Esophagus muscularis mucosa (tissue), 4 donors: ENCODE measurements at places on chromosomes 13 and 19.

DNA sequence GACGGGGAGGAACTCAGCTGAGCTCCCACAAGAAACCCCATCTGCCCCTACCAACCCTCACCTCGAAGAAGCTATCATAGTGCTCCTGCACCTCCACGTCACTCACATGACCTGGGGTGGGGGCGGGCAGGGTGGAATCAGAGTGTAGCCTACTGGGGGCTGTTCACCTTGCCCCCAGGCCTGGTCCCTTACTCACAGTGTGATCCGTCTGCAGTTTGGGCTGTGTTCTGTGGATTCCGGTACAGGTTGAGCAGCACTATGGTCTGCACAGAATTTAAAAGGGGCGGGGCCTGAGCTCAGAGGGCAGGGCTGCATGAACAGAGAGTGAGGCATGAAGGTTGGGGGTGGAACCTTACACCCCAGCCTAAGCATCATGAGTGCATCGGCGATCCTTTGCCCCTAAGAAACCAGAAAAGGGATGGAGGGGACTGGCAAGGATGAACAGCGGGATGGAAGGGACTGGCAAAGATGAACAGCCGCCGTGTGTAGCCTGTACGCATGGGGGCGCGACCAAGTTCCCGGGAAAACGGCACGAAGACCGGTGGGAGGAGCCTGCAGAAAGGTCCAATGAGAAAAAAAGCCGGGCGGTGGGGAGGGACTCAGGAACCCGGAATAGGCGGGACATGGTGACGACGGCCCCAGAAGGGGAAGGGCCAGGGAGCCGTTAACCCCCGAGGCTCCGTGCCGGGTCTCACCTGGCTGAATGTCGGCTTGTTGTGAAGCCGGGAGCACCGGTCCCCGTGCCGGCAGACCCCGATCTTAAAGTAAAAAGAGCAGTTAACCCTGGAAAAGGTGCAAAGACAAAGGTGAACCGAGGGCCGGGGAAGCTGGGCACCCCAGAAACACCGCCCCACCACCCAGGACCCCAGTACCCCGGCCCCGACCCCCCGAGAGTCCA, 539 bp downstream of the U2AF1L4 start:
- DNase-seq, result peak; percentile 99

DNA sequence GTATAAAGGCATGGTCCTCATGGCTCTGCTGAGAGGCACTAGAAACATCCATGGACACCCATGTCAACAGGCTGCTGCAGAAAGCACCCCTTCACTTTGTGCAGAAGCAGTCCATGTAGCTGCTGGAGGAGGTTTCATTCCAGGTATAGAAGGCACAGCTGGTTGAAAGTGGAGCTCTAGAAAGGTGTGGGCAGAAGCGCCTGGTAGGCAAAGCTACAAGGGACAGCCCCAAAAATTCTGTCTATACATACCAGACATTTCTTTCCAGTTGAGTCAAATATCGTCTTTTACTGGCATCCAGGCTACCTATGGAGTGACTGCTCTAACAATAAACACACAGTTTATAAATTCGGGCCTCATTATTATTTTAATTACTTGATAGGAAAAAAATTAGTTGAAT, 129.3 kb downstream of the ENOX1 start:
- no peak for DNase-seq

DNA sequence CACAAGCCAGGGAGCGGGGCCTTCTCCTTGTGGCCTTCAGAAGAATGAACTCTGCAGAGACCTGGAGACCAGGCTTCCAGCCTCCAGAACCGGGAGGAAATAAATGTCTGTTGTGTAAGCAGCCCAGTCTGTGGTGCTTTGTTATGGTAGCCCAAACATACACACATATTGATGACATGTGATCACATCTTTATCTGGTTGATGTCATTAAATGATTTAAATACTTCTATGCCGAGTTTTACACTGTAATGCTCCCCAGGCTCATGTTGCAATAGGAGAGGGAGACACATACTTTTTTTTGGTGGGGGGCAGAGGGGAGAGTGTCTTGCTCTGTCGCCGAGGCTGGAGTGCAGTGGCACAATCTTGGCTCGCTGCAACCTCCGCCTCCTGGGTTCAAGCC, 188.0 kb upstream of the IRS2 start:
- no peak for DNase-seq

GRCh38 chr19:55491546-55492360, 3.5 kb downstream of the SSC5D start:
- no peak for DNase-seq

GRCh38 chr19:41597600-41598041, 21.7 kb downstream of the CEACAM21 start:
- DNase-seq, result no peak

DNA sequence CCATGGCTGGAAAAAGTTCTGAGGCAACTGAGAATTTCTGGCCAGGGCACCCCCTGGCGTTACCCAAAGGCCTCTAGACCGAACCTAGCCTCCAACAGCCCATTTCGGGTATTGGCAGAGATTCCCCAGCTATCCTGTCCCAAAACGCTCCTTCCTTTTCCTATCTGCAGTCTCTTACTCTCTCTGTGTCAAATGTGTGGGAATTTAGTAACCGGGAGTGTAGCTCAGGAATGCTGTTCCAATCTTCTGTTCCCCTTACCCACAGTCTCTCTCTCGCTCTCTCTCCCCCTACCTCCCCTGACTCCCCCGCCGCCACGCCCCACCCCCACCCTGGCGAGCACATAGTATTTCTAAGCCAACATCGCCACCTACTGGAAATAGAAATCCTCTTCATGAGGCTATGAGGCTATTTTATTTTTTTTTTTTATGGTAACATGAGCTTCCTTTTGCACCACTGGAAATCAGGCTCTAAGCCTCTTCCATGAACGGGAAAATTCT, 27.0 kb downstream of the OXGR1 start:
- DNase-seq, result no peak

DNA sequence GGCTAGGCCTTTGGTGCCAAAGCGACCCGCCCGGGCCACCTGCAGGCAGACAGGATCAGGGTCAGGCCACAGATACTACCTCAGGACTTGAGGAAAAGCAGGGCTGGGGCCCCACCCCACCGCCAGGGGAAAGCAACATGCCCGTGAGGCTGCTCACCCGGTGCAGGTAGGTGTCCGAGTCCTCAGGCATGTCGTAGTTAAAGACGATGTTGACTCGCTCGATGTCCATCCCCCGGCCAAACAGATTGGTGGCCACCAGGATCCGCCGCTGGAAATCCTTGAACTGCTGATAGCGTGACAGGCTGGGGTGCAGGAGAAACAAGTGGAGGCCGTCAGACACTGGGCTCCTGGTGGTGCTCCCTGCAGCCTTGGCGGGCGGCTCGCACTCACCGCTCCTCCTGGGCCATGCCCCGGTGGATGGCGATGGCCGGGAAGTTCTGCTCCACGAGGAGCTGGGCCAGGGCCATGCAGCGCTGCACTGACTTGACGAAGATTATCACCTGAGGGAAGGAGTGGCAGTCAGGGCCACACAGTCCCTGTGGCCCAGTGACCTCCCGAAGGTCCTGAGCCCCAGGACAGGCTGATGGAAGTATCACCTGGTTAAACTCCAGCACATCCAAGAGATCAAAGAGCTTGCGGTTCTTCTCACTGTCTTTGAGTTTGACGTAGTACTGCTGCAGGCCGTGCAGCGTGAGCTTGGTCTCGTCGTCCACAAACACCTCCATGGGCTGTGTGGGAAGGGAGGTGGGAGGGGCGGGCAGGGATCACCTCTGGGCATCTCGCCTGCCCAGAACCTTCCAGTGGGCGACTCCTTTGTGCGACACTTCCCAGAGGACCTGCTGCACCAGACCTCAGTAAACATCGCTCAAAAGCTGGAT, 9.8 kb downstream of the DDX39A start:
- no peak for DNase-seq

- no peak for DNase-seq
Measured at GRCh38 chr13:59790626-59791025, 373.1 kb downstream of the DIAPH3 start.
